Umbilical cord (tissue), 2 donors: ENCODE measurements at places on chromosomes 16 and 17.
A peak's percentile ranks its signal among the peaks of the same experiment; 100 is the strongest.

DNA sequence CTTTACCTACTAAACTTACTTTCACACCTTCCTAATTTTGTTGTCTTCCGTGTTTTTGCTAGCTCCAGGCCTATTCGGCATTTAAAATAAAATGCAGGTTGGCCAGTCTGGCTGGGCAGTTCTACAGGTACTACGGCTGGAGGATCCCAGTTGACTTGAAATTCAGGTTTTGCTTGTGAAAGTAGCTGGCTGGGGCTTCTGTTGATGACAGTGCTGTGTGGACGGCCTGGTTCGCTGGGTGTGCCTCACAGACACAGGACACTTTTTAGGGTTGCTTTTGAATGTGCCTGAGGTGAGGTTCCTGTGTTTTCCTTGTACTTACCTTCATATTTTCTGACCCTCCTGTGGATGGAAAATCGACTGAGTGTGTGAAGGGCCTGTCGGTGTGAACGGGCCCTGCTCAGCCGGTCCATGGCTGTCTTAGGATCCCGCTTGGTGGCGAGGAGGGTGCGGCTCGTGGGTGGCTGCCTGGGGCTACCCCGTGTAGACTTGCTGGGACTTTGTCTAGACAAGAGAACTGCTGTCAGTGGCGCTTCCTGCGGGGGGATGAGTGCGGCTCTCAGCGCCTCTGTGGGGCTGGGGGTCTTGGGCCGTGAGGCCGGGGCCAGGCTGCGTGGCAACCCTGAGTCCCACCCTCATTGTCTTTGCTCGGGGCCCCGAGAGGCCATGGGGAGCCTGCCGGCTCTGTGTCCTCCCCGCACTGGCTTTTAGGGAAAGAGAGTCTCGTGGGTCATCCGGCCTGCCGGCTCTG is 18.7 kb upstream of the ZNF750 start:
- DNase-seq = peak; percentile 79

DNA sequence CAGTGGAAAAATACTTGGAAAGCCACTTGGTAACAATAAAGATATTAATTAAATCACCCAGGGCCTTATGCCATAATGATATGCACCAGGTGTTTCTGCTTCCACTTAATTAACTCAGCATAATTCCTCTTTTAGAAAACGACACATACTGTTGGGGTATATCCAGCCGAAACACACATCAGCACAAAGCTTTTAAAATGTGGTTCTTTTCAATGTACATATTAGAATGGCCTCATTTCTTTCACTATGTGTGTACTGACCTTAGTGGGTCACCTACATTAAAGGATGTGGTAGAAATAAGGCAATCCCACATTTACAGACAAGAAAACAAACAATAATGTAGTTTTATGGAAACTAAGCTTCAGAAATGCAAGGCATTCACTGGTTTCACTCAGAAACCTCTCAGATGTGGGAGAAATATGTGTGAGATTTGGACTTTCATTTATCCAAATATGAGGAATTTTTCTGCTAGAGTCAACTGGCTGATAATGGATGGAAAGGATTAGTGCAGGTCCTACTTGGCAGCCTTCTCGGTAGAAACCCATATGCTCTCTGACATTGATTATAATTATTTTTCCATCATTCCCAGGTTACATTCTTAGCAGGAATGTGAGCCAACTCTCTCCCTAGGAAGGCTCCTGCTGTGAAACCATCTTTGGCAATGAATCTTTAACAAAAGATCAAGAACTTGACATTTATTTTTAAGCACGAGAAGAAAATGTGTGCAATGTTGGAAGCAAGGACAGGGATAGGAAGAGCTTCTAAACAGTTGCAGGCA is 66.7 kb upstream of the DHX40 start:
- peak; percentile 71 for DNase-seq

DNA sequence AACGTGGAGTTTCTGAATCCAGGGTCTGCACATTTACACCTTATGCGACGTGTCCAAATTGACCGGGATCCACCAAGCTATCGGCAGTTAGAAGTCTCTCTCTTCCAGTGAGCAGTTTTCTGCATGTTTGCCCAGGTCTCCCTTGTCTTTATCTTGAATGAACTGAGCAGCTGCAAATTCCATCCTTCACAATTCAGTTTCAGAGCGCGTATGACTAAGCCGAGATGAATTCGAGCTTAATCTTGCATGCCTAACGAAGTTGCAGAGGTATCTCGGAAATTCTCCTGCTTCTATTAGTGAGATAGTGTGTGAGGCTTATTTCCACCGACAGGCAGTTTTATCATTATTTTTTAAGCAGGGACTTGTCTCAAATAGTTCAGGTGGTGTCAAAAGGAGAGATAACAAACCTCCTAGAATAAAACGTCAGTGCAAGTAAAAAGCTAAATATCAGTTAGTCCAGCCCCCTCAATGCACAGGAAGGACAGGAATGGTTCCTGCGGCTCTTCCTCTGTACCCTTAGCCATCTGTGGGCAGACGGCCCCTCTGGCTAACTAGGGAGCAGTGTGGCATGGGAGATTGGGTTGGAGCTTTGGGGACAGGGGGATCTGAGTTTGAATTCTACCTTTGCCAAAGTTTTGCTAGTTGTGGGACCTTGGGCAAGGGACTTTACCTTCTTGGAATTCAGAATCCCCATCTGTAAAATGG is 93.0 kb upstream of the GPR139 start:
- no peak for DNase-seq

- DNase-seq = peak; percentile 4
Observed at GRCh38 chr17:62093188-62094155, 28.4 kb upstream of the MED13 start.

- no peak for DNase-seq
Observed at GRCh38 chr17:42272162-42272907, 3.9 kb downstream of the STAT5B start.

DNA sequence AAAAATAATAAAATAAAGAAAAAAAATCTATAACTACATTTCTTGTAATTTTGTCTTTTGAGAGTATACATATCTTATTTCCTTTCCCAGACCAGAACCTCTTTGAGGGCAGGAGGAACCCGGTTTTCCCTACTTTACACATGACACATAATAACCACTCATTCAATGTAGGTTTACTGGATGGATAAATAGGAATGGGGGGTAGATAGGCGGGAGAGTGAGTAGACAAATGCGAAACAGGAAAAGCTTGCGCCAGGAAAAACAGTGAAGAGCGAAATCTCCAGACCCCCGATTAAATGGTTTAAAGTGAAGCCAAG is 515 bp upstream of the GOSR2 start:
- DNase-seq = no peak

- DNase-seq = no peak
Observed at GRCh38 chr17:16940116-16940881, 31.6 kb downstream of the TNFRSF13B start.

DNA sequence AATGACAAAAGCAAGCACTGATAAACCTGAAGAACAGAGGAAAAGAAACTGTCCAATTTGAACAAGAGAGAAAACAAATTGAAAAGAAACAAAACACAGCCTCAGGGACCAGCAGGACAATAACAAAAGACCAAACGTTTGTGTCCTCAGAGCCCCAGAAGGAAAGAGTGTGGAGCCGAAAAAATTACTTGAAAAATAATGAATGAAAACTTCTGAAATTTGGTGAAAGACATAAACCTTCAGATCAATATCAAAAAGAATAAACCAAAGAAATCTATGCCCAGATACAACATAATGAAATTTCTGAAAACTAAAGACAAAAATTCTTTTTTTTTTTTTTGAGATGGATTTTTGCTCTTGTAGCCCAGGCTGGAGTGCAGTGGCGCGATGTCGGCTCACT is 45.6 kb downstream of the CCDC57 start:
- no peak for DNase-seq

DNA sequence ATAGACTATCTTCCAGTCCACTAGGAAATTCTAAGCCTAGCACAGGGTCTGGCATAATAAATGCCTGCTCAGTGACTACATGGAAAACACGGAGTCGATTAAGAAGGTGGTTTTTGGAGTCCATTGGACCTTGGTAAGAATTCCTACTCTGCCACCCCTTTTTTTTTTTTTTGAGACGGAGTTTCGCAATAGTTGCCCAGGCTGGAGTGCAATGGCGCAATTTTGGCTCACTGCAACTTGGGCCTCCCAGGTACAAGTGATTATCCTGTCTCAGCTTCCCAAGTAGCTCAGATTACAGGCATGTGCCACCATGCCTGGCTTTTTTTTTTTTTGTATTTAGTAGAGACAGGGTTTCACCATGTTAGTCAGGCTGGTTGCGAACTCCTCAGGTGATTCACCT is 123.2 kb downstream of the HS3ST2 start:
- no peak for DNase-seq

- DNase-seq = no peak
Observed at GRCh38 chr17:52024300-52024870, 134.1 kb downstream of the CA10 start.

GRCh38 chr17:8225813-8226535 is 15.6 kb upstream of the AURKB start:
- DNase-seq = peak; percentile 70

DNA sequence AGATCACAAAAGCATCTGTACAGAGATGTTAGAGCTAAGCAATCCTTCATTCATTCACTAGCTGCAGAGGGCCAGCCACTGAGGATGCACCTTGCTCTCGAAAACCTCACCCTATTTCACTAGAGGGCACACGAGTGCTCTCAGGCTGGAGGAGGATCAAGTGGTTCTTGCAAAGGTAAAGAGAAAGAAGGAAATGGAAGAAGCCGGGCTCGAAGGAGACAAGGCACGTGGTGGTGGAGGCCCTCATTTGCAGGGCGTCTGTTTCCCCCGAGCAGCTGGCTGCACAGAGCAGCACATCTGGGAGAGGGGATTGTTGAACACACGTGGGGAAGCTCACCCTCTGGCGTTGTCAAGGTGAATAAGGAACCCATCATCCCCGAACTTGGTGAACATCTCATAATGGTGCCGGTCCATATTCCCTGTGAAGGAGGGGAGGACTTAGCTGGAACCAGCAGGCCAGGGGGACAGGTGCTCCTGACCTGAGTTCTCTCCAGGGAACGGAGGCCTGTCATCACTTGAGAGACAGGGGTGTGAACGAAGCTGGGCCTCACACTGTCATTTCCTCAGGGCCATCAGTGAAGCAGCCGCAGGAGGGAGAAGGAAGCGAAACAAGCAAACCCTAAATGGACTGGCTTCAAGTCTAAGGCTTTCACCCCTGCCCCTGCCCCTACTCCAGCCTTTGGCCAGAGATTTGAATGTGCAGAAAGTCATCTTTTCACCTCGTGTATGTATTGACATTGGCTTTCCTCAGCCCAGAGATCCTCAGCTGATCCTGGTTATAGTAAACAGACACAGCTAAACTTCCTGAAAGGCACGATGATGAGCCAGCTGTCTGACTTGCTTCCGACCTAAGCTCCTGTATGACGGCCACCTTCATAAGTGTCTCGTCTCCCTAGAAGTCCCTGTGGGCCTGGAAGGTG is 27.6 kb downstream of the PRKAR1A start:
- peak; percentile 42 for DNase-seq

GRCh38 chr16:27315333-27316037 is 1.7 kb downstream of the IL4R start:
- DNase-seq = no peak

GRCh38 chr17:47239967-47240651 is 13.5 kb upstream of the ITGB3 start:
- peak; percentile 91 for DNase-seq

- no peak for DNase-seq
Observed at GRCh38 chr17:49869038-49869374, 21.1 kb upstream of the TAC4 start.
